ENCODE measurements at places on chromosomes 5 and 9.

GRCh38 chr5:1905108-1905507 lies 22.4 kb upstream of the IRX4 start:
- DNase-seq, result no peak

DNA sequence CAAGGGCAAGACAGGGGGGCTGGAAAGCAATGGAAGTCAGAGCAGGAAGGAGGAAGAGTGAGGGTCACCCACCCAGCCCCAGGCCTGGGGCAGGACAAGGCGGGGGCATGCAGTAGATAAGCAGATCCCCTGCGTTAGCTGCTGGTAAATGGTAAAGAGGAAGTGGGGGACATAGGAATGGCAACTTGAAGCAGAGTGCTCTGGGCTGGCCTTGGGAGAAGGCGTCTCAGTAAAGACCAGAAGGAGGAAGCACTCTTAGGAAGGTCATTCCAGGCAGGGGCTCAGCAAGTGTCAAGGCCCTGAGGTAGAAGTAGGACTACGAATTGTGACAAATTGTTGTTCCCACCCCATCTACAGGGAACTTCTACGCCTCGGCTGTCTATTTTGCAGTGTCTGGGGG lies 15.1 kb downstream of the TCOF1 start:
- no peak for DNase-seq

- peak; percentile 56 for DNase-seq
Measured at GRCh38 chr5:11012295-11012694, 251.3 kb upstream of the DAP start.

DNA sequence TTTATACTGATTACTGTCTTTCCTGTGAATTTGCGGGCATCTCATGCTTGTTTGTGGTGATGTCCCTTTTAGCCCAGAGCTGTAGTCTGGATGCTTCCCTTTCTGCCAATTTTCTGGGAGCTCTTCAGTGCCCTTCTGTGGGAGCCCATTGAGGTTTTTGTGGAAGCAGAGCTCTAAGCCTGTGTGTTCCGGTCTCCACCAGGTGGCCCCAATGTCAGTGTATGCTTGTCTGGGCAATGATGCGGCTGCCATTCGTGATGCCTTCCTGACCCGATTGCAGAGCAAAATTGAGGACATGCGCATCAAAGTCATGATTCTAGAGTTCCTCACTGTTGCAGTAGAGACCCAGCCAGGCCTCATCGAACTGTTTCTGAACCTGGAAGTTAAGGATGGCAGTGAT lies 35.1 kb downstream of the SH3GLB2 start:
- DNase-seq, result no peak

GRCh38 chr5:34536699-34537098 lies 119.4 kb upstream of the RAI14 start:
- DNase-seq, result no peak

DNA sequence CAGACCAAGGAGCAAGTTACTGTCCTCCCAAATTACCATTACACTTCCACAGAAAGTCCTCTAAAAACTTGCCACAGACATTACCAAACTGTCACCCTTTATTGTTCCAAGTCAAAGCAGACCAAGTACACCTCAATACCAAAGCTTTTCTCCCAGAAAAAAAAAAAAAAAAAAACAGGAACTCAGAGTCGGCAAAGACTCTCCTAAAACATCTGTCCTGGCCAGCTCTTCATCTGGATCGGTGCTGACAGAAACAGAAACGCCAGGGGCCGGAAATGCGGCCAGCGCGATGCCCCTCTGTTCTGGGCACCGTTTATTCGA lies 718 bp downstream of the DEPDC1B start:
- DNase-seq, result no peak

GRCh38 chr9:28059192-28059591 lies 485.9 kb upstream of the C9orf72 start:
- no peak for DNase-seq

- no peak for DNase-seq
Measured at GRCh38 chr5:77743181-77743580, 33.0 kb downstream of the TBCA start.

DNA sequence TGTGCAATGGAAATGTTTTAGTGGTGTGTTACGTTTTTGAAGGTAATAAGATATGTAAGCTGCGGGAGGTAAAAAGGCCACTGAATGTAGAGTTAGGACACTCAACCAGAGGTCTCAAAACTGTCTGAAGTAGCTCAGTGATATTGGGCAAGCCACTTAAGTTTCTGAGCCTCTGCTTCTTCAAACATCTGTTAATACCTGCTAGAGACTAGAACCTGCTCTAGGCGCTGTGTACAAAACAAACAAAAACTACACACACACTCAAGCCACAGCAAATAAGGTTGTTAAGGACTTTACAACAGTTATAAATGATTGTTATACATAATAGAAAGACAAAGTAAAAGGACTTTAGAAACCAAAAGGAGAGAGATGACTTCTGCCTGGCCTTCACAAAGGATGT lies 24.6 kb upstream of the FAM240B start:
- DNase-seq, result no peak

DNA sequence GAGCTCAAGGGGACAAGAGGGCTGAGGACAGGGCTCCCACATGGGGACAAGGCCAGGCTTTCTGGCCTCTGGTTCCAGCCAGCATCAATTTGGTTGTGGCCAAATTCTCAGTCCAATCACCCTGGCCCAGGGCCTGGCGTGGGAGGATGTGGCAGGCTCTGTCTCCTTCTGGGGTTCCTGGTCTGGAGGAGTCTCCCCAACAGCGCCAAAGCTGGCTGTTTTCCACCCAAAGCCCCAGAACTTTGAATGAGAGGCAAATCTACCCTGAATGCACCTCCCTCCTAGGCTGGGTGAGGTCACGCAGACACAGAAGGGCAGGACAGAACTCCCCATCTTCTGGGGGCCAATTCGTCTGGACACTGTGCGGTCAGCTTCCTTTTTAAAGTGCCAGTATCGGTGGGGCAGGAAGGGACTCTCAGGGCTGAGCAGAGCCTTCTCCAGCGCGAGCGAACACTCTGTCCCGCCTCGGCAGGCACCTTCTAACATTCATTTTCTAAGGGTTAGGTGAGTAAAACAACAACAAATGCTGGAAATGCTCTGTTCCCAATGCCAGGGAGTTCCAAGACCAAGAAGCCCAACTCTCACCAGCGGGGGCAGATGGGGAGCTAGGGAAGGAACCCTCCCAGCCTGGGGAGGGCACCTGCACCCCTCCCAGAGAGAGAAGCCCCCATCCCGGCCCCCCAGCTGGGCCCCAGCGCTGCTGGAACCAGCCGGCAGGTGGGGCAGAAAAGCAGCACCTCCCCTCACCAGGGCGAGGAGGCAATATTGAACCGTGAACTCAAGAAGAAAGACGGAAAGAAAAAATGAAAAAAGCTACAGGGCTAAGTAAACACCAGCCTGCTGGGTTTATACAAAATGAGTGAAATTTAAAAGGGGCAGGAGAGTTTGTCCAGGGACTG lies 3.7 kb upstream of the DPM2 start:
- DNase-seq, result no peak

DNA sequence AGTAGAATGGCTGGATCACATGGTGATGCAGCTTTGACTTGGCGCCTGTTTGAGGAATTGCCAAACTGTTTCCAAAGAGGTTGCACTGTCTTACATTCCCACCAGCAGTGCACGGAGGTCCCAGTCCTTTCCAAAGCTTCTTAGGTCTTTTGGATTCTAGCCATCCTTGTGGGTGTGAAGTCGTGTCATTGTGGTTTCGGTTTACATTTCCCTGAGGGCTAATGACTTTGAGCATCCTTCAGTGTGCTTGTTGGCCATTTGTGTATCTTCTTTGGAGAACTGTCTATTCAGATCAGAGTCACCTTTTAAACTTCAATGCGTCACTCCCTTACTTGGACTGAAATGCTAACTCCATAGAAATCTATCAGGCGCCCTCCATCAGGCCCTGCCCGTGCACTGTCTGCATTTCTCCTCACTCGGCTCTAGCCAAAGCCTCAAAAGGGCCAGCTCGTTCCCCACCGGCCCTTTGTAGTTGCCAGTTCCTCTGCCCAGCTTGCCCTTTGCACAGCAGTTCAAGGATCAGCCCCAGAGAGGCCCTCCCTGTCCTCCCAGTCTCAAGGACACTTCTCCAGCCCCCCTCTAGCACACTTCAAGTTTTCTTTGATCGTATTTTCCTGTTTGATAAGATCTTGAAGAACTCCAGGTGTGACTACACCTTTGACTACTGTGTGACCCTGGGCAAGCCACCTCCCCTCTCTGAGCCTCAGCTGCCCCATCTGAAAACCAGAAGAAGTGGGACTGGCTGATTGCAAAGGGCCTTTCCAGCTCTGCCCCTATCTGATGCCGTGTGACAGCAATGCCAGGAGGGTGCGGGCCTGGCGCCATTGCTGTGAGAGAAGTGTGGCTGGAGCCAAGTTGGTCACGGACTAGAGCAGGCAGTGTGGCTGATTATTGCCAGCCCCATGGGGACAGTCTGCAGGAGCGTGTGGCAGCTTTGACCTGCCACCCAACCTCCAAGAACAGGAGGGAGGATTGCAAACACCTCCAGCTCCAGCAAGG lies 5.6 kb downstream of the HRH2 start:
- peak; percentile 89 for DNase-seq

DNA sequence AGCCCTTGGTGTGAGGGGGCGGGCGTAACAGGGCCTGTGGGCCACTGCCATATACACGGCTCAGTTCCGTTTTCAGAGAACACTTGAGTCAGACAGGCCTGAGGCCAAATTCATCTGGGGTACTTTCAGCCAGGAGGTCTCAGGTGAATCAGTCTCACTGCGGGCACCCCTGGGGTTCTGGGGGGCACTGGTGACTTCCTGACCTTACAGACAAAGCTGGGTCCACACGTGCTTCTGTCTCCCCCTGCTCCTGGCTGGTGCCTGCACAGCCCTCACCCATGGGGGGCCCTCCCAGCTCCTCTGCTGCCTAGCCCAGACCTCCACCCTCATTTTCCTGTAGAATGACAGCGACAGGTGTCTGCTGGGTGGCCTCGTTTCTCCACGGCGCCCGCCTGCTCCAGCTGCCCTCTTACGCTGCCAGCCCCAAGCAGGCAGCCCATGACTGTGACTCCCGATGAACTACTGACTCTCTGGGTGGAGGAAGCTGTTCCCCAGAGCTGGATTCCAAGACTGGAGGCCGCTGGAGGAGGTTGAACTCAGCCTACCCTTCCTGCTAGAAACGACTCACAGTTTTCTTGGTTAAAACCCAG lies 374.1 kb upstream of the IRX4 start:
- no peak for DNase-seq

GRCh38 chr5:93303291-93303691 lies 277.7 kb downstream of the NR2F1-AS1 start:
- no peak for DNase-seq

DNA sequence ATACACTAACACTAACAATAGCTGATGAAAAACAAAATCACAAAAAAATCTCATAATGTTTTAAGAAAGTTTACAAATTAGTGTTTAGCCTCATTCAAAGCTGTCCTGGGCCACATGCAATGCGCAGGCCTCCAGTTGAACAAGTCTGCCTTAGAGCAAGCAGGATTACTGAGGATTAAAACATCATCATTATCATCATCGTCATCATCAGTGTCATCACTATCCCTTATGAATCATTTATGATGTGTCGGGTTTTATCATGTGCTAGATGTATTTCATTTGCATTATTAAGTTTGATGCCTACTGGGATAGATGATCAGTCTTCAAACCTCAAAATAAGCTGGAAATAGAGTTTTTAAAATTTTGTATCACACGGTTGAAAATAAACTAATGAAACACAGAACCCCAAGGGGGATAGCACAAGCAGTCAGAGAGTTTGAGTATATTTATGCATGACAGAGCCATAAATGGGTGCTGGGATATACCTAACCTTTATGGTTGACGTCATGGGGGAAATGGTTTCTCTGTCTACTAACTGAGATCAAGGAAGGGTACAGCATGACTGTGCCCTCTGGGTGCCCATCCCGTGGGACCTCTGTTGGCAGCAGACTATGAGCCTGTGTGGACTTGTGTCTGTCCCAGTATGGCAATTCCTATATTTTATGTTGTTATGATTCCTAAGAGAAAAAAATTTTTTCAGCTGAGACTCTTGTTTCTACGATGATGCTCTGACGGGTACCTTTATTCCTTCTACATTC lies 150.3 kb upstream of the ADRA1B start:
- no peak for DNase-seq

DNA sequence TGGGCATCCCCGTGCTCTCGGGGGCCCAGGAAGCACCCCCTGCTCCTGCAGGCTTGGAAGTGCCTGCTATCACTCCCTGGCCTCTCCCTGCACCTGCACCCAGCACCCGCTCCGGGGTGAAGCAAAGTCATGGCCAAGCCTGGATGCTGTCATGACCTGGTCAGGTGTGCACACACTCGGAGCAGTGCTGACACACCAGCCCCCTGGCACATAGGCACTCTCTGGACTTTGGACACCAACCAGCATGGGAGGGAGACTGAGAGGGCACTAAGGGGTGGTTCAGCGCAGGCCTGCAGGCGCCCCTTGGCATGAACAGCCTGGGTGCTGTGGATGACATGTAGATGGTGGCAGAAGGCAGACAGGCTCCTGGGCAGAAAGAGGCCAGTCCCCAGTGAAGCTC lies 158.6 kb downstream of the GHR start:
- no peak for DNase-seq

DNA sequence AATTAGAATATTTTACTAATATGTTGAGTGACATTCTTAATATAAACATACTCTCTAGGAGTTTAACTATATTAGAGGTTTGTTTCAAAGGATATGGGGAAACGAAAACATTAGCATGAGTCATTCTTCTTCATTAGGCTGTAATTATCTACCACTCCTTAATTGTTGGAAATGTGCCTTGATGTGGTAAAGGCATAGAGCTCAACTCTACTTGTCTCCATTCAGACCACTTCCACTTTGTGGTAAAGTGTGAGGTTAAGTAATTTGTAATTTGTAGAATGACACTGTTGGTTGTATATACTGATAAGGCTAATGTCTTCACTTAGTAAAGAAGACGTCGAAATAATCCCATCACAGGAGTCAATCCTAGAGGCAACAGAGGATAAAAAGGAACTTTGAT lies 58.1 kb downstream of the HAPLN1 start:
- no peak for DNase-seq

DNA sequence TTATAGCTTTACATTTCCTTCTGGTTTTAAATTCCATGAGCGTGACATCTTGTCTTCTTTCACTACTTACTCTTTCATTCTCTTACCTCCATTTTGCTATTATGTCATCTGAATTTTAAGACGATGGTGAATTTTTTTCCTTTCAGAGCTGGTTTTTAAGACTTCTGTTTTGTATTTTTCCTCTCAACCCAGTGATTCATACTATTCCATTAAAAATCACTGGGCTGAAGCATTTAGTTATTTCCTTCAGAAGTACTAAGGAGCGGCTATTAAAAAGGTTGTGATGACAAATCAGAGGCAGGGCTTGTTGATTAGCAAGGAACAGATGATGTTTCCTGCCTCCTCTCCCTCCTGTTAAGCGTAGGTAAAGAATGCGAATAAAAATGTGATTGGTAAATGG lies 16.5 kb downstream of the AGXT2 start:
- DNase-seq, result no peak

DNA sequence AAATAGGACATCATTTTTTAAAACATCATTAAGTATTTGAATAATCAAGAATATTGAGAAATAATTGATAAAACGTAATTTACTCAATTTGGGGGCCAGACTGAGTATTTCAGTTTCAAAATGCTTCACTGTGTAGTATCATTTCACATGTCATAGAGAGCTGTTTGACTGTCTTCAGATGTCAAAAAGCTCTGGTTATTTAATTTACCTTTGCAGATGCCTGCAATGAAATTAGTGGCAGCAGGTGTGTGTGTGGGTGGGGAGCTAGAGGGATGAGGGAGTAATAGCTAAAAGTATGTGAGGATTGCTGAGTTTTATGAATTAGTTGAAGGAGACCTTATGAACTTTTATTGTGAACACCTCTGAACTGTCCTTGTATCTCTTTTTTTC lies 567.2 kb upstream of the MEF2C start:
- no peak for DNase-seq

All from left ventricle myocardium superior (tissue), 1 donor.